ENCODE measurements at places on chromosomes 11 and 22. TPM values are rescaled to one million over a fixed set of nuclear protein-coding genes. Genes with fewer than 3 reads are reported as not detected.

DNA sequence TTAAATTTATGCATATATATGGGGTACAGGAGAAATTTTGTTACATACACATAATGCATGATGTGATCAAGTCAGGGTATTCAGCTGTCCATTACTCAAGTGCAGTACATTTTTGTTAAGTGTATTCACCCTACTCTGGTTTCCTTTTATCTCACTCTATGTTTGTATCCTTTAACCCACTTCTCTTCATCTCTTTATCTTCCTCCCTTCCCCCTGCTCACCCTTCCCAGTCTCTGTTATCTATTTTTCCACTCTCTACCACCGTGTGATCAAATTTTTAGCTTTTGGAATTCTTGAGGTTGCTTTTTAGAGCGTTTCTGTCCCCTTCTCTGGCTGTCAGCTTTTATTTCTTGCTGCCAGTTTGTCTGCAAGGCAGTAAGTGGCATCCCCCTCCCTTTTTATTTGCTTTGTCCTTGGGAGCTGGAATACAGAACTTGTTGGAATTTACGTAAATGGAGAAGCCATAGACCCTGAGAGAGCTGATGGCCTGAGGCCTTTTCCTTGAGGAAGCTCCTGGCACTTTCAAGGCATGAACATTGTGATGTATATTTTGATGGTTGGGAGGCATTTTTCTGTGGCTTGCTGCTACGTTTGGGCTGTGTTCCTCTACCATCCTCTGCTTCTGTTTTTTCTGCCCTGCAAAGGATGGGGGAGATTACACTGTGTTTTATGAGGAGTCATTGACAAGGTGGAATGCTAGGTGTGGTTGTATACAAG is 148.6 kb downstream of the LDLRAD3 start:
- DNase-seq, result no peak

- DNase-seq, result no peak
Observed at GRCh38 chr11:44382118-44382517, 72.2 kb upstream of the ALX4 start.

ANO9 gene
- total RNA-seq, result 38.8 TPM

DNA sequence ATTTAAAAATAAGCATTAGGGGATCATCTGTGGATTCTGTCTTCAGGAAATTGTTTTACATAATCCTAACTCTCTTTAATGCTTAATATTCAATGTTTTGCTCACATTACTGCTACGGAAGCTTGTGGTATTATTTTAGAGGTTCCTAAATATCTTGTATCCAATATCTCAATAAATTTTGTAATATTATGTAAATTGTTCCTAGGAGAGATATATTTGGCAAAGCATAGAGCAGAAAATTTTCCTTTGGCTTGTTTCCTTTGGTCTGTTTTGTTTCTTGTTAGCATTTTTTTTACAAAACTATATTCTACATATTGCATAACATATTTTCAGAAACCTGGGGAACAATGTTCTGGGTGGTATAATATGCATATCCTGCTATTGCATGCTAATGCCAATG is 144.8 kb downstream of the GRIA4 start:
- no peak for DNase-seq

DNA sequence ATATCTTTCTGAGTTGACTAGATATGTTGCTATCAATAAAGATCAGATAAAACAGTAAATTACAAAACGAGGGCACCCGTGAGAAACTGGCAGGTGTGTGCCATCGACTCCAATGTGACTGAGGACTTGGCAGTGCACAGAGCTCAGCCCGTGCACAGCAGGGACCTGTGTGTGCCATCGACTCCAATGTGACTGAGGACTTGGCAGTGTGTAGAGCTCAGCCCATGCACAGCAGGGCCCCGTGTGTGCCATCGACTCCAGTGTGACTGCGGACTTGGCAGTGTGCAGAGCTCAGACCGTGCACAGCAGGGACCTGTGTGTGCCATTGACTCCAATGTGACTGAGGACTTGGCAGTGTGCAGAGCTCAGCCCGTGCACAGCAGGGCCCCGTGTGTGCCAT is 347.2 kb upstream of the B3GAT1 start:
- no peak for DNase-seq

SHISAL1 gene
- not detected for total RNA-seq

HBB gene
- not detected for total RNA-seq

THAP12 gene
- 60.9 TPM for total RNA-seq

- no peak for DNase-seq
Observed at GRCh38 chr11:60968223-60968622, 3.3 kb upstream of the CD6 start.

GRCh38 chr11:117300283-117300663 is 9.1 kb downstream of the BACE1-AS start:
- no peak for DNase-seq

GRCh38 chr11:116189408-116190170 is 583.2 kb downstream of the BUD13 start:
- DNase-seq, result no peak
